HuH-7 (cell line): ENCODE measurements at places on chromosomes 11 and 22.

GRCh38 chr11:37182031-37182430 is 584.0 kb upstream of the RAG2 start:
- no peak for DNase-seq

DNA sequence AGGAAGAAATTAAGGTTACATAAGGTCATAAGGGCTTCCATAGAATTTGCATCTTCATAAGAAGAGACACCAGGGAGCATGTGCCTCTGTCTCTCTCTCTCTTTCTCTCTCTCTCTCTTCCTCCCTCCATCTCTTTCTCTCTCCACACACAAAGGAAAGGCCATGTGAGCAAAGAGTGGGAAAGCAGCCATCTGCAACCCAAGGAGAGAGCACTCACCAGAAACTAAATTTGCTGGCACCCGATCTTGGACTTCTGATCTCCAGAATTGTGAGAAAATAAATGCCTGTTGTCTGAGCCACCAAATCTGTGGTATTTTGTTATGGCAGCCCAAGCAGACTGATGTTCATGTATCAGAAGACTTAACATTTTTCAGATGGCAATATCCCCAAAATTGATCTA is 6.4 kb upstream of the KRTAP5-10 start:
- DNase-seq: no peak

DNA sequence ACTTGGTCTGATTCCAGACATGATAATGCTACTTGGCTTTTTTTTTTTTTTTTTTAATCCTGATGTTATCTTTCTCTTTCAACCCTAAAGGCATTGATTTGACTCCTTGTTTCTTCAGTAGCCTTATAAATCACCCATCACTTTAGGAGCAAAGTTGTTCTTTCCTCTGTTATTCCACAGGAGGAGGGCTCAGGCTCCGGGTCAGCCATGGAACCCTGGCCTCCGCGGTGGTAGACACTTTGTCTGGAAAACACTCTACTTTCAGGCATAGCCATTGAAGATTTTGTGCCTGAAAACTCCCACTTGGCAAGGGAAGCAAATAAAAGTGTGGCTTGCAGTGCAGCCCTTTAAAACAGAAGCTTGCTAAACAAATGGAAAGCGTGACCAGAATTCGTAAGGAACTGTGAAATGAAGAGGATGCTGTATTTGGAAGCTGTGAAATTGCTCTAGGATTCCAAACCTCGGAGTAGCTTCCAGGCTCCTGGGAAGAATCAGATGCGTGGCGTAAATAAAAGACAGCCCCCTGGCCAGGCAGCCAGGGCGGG is 44.9 kb downstream of the ARHGAP8 start:
- DNase-seq: no peak

GRCh38 chr11:66559142-66559865 is 9.1 kb downstream of the CTSF start:
- no peak for DNase-seq
